ENCODE measurements at places on chromosomes 3 and 15. TPM values are rescaled to one million over a fixed set of nuclear protein-coding genes. Genes with fewer than 3 reads are reported as not detected.

Gene SLCO3A1
- 24.5 TPM for total RNA-seq

Gene APOD
- total RNA-seq, result 1.2 TPM

Gene GOLGA8K
- total RNA-seq, result 0.56 TPM

Gene ZBED2
- 0.12 TPM for total RNA-seq

Gene CNTN6
- not detected for total RNA-seq

Gene GALNT15
- 0.05 TPM for total RNA-seq

Gene COLQ
- 0.24 TPM for total RNA-seq

Gene DNAH1
- 1.3 TPM for total RNA-seq

Gene C3orf22
- total RNA-seq, result not detected

Gene CYP11A1
- total RNA-seq, result not detected

Gene LRCH3
- total RNA-seq, result 21.2 TPM

Gene ADAMTS9
- total RNA-seq, result 0.73 TPM

Gene CCR8
- total RNA-seq, result not detected

Gene PRR23B
- total RNA-seq, result not detected

Gene CACNA2D3
- total RNA-seq, result 0.19 TPM

Gene CAMK2N2
- total RNA-seq, result 1.5 TPM

Gene TMA7
- 296 TPM for total RNA-seq

Gene FETUB
- total RNA-seq, result 0.23 TPM

Gene GOLGA8Q
- 0.09 TPM for total RNA-seq

Gene RTP1
- not detected for total RNA-seq

Gene HRG
- total RNA-seq, result not detected

Gene ATP8B4
- 1.1 TPM for total RNA-seq

Measured in A549 treated with dexamethasone at 1 μM for 4 hours (cell line).